ENCODE measurements at places on chromosomes 4 and X. TPM values are rescaled to one million over a fixed set of nuclear protein-coding genes. Genes with fewer than 3 reads are reported as not detected.

SLC26A1 gene
- 0.16 TPM for total RNA-seq

PIGA gene
- 22.7 TPM for total RNA-seq

PDCL2 gene
- total RNA-seq: not detected

MAGEA3 gene
- total RNA-seq: not detected

ADGRG2 gene
- total RNA-seq: 6.4 TPM

PPBP gene
- not detected for total RNA-seq

HPSE gene
- 6.0 TPM for total RNA-seq

TREX2 gene
- 0.49 TPM for total RNA-seq

DNA sequence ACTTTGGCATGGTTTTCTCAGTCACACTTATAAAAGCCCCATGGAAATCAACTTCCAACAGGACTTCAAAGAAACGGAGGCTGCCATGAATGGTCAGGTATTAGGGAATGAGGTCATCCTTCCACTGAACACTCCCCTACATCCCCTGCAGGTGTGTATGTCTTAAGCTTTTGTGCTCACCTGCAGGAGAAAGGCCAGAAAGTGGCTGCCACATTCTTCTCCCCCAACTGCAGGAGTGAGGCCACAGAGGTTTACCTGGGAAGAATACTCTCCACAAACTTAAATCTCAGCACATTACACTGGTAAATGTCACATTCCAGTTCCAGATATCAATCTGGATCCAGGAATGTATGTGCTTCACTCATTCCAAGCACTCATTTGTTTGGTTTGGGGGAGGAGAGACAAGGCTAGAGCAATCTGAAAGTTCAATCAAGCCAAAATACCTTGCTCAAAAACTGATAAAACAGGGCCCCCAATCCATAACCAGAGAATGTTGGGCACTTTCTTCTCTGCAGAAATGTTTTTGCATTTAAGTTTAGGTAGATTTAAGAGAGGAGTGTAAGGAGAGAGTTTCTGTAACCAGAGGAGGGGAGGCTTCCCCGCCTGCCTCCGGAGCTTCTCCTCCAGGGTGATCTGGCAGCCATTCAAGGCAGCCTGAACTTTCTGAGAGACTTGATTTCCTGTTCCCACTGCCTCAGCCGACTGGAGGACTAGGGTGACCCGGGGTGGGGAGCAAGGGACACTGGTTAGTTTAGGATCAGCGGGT, 15.4 kb downstream of the FAM9C start:
- DNase-seq: peak; percentile 69
- peak overlapping the region; percentile 9 for H3K27ac ChIP-seq

DNA sequence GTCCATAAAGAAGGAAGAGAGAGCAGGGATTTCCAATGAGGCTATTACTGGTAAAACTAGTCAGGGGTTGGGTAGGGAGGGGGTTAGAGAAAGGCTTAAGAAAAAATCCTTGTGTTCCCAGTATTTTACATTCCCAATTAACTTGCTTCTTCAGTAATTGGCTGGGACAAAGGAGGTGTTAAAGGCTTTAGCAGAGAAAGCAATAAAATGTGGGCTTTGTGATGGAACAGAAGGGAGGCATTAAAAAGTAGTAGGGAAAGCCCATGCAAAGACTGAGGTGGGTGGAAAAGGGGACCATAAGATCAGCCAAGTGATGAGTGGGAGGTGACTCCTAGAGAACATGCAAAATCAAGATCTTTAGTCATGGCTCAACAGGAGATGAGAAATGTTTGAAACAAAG, 1467.2 kb downstream of the RPA4 start:
- H3K4me3 ChIP-seq: no peak overlapping the region
- H3K27me3 ChIP-seq: peaks cover 12% of the 10 kb centered on the region
- DNase-seq: no peak
- H3K36me3 ChIP-seq: no peaks in the 10 kb centered on the region
- H3K27ac ChIP-seq: no peak overlapping the region

GRCh38 chr4:53706422-53707032, 115.2 kb upstream of the LNX1 start:
- H3K36me3 ChIP-seq: no peaks in the 10 kb centered on the region
- no peak overlapping the region for H3K27ac ChIP-seq
- DNase-seq: peak; percentile 76
- H3K4me3 ChIP-seq: no peak overlapping the region
- no peaks in the 10 kb centered on the region for H3K27me3 ChIP-seq

DNA sequence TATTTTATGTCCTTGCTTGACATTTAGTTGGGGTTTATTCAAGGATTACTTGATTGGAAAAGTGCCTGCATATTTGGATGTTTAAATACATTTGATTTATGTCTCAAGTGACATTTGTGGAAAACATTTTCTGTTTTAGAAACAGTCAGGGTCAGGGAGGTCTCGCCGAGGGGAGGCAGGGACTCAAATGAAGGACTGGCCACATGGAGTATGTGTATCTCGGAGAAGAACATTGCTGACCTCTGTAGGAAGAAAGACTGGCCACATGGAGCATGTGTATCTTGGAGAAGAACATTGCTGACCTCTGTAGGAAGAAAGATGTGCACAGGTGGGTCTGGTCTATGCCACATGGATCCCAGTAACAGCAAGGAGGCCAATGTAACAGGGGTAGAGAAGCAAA, 233.6 kb downstream of the TRIML1 start:
- no peaks in the 10 kb centered on the region for H3K36me3 ChIP-seq
- H3K4me1 ChIP-seq: peaks cover 5% of the 10 kb centered on the region
- DNase-seq: peak; percentile 59
- no peak overlapping the region for H3K4me3 ChIP-seq
- peak overlapping the region; percentile 68 for H3K27ac ChIP-seq

DNA sequence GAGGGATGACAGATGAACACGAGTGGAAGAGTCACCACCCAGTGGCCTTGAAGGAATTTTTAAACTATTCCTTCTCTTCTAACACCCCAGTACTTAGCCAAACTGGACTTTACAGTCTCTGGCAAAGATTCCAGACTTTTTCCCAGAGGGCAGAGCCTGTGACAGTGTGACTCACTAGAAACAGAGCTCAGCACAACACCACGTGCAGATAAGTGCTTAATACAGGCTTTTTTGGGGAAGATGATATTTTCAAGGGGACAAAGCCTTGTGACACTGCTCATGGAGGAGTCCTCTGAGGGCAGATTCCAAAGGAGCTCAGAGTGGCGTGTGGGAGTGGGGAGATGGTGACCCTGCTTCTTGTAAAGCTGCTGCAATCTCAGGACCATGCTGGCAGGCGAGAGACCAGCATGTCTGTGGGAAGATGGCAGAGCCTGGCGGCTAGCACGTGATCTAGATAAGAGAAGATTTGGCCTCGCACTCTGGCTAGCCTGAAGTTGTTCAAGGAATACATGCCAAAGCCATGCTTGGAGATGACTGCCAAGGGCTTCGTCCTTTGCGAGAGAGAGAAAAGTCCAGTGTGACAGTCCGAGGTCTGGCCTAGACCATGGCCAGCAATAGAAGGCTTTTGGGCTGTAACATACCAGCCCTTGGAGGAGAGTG, 2.4 kb downstream of the RAB33A start:
- no peaks in the 10 kb centered on the region for H3K36me3 ChIP-seq
- peaks cover 46% of the 10 kb centered on the region for H3K27me3 ChIP-seq
- peak; percentile 54 for DNase-seq
- H3K4me1 ChIP-seq: peaks cover 12% of the 10 kb centered on the region

GRCh38 chrX:154096140-154097002, 1.1 kb downstream of the MECP2 start:
- peak; percentile 12 for DNase-seq
- peak overlapping the region; percentile 67 for H3K27ac ChIP-seq
- peaks cover 68% of the 10 kb centered on the region for H3K27me3 ChIP-seq
- peaks cover 10% of the 10 kb centered on the region for H3K4me1 ChIP-seq

DNA sequence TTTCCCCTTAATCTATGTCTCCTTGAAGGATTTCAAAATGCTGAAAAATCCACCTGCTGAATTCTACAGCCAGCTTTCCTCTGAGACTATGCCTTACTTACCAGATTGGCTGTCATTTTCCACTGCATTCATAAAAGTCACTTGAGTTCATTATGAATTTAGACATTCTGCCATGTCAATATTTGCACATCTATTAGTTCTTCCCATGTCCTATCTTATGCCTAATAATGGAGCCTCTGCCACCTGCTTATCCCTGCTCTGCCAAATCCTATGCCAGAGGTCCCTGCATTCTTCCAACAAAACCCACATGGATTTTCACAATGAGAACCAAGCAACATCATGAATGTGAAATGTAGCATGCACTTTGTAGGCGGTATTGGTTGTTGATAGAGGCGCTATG, 42.6 kb downstream of the GASK1B start:
- H3K36me3 ChIP-seq: peaks cover 17% of the 10 kb centered on the region
- no peak overlapping the region for H3K27ac ChIP-seq
- H3K27me3 ChIP-seq: no peaks in the 10 kb centered on the region

DNA sequence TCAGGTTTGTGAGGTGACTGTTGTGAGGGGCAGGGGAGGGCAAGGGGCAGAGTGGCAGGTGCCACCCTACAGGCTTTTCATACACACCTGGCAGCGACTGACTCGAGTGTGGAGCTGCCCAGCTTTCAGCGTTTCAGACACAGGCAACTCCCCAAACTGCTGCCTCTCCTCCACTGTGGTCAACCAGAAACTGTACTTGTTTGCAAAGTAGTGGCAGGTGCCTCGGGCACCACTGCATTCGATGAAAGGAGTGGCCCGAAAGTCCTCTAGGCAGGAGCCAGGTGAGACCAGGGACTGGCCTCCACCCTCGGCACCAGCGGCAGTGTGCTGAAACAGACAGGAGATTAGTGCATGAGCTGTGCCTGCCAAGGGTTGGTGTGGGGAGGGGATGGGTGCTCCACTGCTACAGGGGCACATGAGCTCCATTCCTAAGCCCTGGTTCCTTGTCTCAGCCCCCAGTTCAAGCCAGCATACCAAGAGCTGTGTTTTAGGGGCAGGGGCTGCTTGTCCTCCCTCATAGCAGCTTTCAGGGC, 65.4 kb downstream of the ATG4A start:
- no peaks in the 10 kb centered on the region for H3K36me3 ChIP-seq
- no peak for DNase-seq
- peaks cover 61% of the 10 kb centered on the region for H3K27me3 ChIP-seq
- no peaks in the 10 kb centered on the region for H3K4me1 ChIP-seq

DNA sequence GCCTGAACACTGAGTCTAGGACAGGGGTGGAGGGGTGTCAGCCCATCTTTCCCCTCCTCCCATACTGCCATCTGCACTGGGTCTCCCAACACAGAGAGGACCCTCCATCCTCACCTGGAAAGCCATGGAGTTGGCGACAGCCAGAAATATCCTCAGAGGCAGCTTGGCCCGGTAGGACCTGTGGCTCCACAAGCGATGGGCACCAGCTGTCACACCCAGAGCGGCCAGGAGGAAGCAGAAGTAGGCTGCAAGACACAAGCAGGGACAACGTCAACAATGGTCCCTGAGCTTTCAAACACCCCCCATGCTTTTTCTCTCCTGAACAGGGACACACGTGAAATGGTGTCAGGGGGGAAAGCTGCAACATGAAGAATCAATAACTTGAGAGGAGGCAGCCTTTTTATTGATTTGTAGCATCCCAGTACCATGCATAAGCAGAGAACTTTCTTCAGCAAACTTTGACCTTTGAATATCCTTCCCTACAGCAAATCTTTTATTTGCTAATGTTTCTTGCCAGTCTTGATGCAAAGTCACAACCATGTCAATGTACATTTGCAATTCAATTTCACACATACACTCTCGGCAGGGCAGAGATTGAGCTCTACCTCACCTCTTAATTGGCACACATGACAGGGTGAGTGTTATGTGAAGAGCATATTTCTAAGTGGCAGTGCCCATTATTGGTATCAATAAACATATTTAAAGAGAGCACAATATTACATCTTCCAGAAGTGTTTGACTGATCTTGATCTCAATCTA, 93.2 kb downstream of the SCD5 start:
- H3K36me3 ChIP-seq: peaks cover 6% of the 10 kb centered on the region
- H3K4me3 ChIP-seq: no peak overlapping the region
- no peak for DNase-seq
- no peaks in the 10 kb centered on the region for H3K27me3 ChIP-seq
- H3K4me1 ChIP-seq: no peaks in the 10 kb centered on the region

- H3K27me3 ChIP-seq: no peaks in the 10 kb centered on the region
- H3K4me1 ChIP-seq: peaks cover 18% of the 10 kb centered on the region
- H3K4me3 ChIP-seq: peak overlapping the region; percentile 69
- H3K36me3 ChIP-seq: no peaks in the 10 kb centered on the region
Observed at GRCh38 chr4:187172340-187172761, 448.7 kb upstream of the FAT1 start.

DNA sequence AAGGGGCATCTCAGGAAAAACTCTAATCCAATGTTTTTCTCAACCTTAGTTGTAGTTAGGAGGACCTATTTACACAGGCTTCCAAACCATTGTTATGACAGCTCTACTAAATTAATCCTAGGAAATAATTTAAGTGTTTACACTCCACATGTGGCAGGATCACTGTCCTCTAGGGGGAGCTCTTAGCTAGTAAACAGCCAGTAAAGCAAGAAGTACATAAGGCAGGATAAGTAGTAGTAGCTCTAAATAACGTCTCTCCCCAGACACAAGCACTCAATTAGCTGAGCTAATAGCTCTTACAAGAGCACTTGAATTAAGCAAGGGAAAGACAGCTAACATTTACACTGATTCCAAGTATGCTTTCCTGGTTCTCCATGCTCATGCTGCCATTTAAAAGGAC, 37.3 kb downstream of the NUDT11 start:
- peak; percentile 58 for DNase-seq
- no peak overlapping the region for H3K4me3 ChIP-seq
- peaks cover 46% of the 10 kb centered on the region for H3K27me3 ChIP-seq
- H3K4me1 ChIP-seq: no peaks in the 10 kb centered on the region
- H3K27ac ChIP-seq: no peak overlapping the region

All from MCF 10A (cell line).